ENCODE measurements at places on chromosomes 11 and 22.

GRCh38 chr11:33021937-33022336, 6.3 kb downstream of the DEPDC7 start:
- no peak for DNase-seq

DNA sequence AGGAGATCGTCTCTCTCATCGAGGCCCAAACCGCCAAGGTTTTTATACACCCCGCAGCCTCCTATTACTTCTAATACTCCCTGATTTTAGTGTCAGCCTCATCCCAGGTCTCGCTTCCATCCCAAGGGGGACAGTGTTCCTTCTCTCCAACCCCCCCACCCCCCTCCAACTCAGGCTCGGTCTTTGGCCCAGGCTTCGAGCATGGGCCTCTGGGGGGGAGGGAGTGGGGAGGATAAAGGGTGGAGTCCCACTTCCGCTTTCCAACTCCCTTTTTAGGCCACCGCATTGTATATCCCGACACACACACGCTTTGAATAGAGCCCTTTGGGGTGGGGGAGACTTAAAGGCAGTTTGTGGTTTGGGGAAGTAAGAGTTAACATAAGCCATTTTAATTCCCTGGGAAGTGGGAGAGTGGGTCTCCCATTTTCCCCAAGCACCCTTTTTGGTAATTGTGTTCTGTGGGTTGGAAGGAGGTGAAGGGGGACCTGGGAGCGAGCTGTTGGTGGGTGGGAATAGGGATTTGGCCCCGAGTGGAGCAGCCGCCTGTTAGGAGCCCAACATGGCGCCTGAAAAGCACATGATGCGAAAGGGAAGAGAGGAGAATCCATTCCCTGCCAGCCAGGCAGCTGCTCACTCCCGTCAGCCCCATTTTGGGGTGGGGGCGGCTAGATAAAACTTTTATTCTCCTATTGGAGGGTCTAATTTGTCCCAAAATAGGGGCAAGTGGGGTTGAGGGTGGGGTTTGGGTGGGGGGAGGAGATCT, 844 bp downstream of the PCF11 start:
- DNase-seq = peak; percentile 57

GRCh38 chr11:84247926-84248325, 961.8 kb upstream of the CCDC90B start:
- no peak for DNase-seq

DNA sequence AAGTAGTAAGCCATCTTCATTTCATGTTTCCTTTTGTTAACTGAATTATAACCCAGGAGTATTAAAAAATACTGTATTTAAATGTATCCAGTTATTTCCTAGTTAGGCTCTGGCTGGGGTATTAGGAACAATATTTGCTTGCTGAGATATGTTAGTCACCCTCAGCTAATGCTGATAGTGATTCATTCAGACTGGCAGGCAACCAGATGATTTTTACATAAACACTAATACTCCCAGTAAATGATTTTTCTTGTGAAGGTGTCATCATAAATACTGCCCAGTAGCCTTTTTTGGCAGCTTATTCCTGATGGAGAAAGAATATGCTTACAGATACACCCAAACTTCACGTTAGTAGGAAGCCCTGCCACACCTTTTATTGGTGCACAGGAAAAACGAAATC, 8.1 kb downstream of the YWHAH start:
- peak; percentile 72 for DNase-seq

GRCh38 chr22:39773976-39774539, 119.5 kb downstream of the ENTHD1 start:
- no peak for DNase-seq
